ENCODE measurements at places on chromosomes 4 and X.
A peak's percentile ranks its signal among the peaks of the same experiment; 100 is the strongest.

GRCh38 chr4:140652601-140653000 is 83.8 kb upstream of the UCP1 start:
- DNase-seq: no peak

GRCh38 chrX:110665223-110666002 is 130.2 kb downstream of the CHRDL1 start:
- DNase-seq: peak; percentile 1

GRCh38 chr4:123877551-123877950 is 481.0 kb downstream of the SPRY1 start:
- DNase-seq: peak; percentile 37

DNA sequence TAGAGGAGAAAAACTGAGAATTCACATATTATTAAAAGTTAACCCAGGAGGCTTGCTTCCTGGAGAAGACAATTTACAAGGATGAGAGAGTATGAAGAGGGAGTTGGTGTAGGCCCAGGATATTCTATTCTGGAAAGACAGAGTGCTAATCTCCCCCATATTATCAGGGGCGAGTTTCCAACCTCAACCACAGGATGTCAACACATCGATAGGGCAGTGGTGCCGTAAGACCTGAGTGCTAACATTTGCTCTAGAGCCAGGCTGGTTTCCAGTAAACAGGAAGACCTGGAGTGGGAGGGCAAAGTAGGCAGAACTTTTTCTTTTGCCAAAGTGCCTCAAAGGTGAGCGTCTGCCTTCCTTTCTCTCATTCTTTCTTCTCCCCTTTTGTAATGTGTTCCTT is 2.8 kb upstream of the AWAT1 start:
- DNase-seq: peak; percentile 62

GRCh38 chr4:145703850-145704497 is 24.0 kb downstream of the C4orf51 start:
- DNase-seq: no peak

DNA sequence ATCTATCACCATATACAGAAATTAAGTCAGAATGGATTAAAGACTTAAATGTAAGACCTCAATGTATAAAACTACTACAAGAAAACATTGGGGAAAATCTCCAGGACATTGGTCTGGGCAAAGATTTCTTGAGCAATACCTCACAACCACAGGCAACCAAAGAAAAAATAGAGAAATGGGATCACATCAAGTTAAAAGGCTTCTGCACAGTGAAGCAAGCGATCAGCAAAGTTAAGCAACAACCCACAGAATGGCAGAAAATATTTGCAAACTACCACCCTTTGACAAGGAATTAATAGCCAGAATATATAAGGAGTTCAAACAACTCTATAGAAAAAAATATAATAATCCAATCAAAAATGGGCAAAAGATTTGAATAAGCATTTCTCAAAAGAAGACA is 236.9 kb upstream of the EMCN start:
- no peak for DNase-seq

DNA sequence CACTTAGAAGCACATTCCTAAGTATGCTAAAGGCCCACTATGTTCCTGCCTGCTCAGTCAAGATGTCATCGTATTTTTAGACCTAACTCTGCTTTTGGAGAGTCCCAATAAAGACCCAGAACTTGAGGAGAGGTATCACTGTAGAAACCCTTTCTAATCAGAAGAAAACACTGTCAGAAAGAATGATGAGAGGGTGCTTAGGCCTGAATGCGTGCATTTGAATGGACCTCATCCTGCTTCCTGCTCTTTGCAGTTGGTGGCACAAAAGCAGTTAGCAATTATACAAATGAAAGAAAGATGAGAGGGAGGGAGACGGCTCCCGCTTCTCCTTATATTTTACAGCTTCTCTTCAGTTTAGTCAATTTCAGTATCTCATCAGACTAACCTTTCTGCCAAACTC is 987.2 kb downstream of the CCSER1 start:
- no peak for DNase-seq

- no peak for DNase-seq
These were observed 393.0 kb upstream of the GNPDA2 start for GRCh38 chr4:45119376-45119775.

DNA sequence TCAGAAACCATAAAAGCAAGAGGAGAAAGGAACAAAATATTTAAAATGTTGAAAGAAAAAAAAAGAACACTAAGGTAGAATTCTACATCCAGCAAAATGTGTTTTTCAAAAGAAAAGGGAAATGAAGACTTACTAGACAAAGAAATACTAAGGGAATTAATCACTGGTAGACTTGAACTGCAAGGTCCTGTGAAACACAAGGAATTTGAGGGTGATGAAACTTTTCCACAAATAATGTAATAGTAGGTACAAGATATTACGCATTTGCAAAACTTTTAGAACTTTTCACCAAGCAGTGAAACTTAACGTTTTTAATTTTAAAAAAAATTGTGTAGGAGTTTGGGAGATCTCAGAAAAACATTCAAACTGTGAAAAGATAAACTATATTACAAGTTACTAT is 180.3 kb upstream of the MAGEB16 start:
- DNase-seq: no peak

All from NCI-H226 (cell line).